Fibroblast of skin of abdomen (primary cell): ENCODE measurements at places on chromosomes 4 and X.

GRCh38 chrX:137234651-137235402, 201.0 kb upstream of the GPR101 start:
- no peak for DNase-seq

GRCh38 chrX:41553688-41554087, 106.5 kb downstream of the NYX start:
- peak; percentile 17 for DNase-seq

- no peak for DNase-seq
Measured at GRCh38 chrX:154399527-154400368, 1.6 kb downstream of the RPL10 start.

DNA sequence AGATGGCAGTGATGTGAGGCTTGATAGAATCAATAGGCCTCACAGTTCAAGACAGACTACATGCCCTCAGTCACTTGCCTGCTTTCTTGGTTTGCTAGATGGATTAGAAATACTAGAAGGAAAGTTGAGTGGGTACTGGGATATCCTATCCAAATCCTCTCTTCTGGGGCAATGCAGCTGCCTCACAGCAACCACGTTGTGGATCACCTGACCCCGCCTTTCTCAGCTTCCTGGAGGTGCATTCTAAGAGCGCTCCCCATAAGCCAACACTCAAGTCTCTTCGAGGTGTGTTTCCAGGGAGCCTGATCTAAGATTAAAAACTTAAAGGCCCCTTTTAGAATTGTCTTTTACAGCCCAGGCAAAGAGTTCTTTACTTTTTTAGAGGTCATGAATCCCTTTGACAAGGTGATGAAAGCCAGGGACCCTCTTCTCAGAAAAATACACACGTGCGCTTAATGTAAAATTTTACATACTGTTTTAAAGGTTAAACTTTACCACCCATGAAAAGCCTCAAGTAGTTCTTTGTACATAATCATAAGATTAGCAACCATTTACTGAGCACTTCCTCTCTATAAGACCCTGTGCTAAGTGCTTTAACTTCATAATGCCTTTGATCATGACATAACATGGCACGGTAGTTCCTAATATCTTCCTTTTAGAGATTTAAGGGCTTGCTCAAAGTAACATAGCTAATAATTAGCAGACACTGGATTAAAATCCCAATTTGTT, 840 bp upstream of the RPL34 start:
- DNase-seq = no peak

DNA sequence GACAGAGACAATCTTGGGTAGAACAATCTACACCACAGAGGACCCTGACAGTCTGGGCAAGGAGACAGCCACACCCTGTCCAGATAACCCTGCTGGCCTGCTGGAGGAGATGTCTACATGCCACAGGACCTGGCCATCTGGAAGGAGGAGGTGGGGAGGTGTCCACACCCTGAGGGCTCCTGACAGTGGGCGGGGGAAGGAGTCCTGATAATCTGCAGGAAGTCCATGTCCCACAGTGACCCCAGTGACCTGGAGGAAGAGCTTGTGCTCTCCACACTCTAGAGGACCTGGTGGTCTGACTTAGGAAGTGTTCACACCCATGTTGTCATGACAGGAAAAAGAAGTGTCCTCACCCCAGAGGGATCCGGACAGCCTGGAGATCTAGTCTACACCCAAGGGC, 5.5 kb downstream of the SUV39H1 start:
- DNase-seq = no peak

- no peak for DNase-seq
Measured at GRCh38 chrX:125604448-125604847, 284.8 kb downstream of the TEX13C start.

DNA sequence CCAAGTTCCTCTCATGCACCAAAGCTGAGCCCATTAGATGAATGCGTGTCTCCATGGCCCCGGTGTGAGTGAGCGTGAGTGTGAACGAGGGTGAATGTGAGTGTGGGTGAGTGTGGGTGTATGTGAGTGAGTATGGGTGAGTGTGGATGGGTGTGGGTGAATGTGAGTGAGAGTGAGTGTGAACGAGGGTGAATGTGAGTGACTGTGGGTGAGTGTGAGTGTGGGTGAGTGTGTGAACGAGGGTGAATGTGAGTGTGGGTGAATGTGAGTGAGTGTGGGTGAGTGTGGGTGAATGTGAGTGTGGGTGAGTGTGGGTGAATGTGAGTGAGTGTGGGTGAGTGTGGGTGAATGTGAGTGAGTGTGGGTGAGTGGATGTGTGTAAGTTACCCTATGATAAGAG, 1521.8 kb upstream of the TENM3 start:
- no peak for DNase-seq

DNA sequence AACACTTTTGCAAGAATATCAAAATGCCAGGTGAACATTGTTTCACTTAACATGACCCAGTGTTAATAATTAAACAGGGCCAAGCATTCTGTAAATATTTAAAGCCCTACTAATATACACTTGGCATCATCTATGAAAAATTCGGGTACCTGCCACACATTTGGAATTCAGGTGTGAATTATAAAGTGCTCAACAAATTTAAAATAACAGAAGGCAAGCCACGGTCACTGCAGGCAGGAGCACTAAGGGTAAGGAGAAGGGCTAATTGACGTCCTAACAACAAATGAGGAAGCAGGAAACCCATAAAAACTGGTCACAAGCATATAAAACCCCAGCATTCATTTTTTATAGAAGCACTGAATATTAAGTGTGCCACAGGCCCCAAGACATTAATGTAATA, 43.8 kb upstream of the CPEB2 start:
- no peak for DNase-seq

DNA sequence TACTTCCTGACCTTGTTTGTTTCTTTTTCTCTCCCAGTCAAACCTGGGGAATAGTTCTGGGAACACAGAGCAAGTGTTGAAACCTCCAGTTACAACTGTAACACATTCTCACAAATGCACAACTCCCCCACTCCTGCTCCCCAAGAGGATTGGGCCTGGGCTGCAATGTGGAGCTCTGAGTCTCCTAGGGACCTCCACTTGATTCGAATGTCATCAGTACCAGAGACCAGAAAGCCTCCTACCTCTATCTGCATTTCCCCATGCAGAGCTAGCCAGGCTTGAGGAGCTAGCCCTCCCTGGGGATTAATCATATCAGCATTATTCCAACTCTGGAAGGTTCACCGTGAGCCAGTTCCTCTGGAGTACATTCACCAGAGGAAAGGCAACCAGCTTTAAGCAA, 41.7 kb upstream of the CITED1 start:
- DNase-seq = no peak

GRCh38 chr4:25978327-25978726, 64.3 kb downstream of the SMIM20 start:
- no peak for DNase-seq

DNA sequence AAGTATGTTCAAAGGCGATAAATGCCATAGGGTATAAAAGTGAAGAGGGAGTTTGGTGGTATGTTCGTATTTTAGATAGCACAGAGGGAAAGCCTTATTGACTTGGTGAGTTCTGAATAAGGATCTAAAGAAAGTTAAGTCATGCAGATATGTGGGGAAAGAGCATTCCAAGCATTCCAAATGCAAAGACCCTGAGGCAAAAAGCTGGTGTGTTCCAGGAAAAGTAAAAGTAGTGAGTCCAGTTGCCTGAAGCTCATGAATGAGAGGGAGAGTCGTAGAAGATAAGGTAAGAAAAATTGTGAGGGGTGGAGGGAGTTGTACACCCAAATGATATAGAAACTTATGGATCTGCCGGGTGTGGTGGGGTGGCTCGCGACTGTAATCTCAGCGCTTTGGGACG, 426.7 kb downstream of the RPA4 start:
- peak; percentile 25 for DNase-seq

- DNase-seq = peak; percentile 96
Measured at GRCh38 chrX:22220941-22221340, 51.8 kb upstream of the CBLL2 start.

GRCh38 chr4:7187168-7187535, 5.2 kb upstream of the SORCS2 start:
- DNase-seq = no peak

GRCh38 chr4:14916554-14917297, 85.6 kb upstream of the CPEB2 start:
- DNase-seq = peak; percentile 21

DNA sequence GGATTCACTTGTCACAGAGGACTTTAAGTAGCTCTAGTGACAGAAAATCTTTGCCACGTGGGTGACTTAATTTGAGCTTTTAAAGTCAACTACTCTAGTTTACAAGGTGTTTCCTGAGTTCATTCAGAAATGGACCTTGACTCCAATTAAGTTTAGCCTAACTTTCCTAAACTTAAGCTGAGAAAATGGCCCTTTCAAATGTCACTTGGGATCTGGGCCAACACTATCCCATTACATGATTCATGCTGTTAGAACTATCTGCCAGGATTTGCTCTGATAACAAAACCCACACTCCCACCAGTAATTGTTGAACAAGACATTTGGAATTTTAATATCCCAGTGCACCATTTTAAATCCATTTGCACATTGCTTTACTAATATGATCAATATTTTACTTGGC, 40.8 kb downstream of the C4orf46 start:
- peak; percentile 29 for DNase-seq

DNA sequence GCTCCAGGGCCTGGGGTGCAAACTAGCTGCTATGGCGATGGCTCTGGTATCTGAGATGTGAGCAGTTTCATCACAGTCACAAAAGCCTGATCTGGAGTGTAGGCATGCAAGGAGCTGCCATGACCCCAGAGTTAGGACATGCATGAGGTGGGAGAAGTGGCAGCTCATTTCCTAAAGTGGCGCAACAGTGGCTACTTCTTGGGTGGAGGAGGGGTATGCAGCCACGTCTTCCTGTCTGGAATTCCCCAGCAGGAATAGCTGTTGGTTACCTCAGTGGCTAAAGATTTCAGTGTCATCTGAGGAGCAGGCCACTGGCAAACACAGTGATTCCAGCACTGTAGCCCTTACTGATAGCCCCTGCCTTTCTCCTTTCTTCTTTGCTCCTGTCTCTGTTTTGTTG, 1382.5 kb downstream of the C4orf33 start:
- peak; percentile 78 for DNase-seq

DNA sequence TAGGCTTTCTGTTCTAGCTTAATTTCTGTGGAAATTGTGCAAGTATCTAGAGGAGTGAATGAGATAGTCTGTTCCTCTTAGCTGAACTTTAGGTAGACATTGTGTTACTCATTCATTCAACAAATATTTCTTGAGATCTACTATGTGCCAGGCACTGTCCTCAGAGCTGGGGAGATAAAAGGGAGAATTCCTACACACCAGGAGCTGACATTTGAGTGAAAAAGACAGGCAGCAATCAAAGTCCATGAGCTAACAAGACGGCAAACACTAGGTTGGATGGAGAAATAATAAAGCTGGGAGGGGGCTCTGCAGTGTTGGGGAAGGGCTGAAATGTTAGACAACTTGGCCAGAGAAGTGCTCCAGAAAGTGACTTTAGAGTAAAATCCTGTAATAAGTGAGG, 80.1 kb downstream of the MED28 start:
- DNase-seq = no peak

- DNase-seq = peak; percentile 70
Measured at GRCh38 chrX:17052210-17052609, 105.8 kb downstream of the REPS2 start.

GRCh38 chr4:38381788-38382187, 282.2 kb upstream of the KLF3 start:
- peak; percentile 10 for DNase-seq

- DNase-seq = no peak
Measured at GRCh38 chrX:48720577-48721250, 24.2 kb downstream of the SUV39H1 start.

- peak; percentile 63 for DNase-seq
Measured at GRCh38 chrX:49053223-49054072, 5.4 kb upstream of the CCDC120 start.

- peak; percentile 83 for DNase-seq
Measured at GRCh38 chr4:145482209-145483037, 770 bp downstream of the SMAD1 start.

- DNase-seq = peak; percentile 87
Measured at GRCh38 chr4:122873821-122874593, 47.4 kb downstream of the FGF2 start.

- no peak for DNase-seq
Measured at GRCh38 chr4:26067035-26067434, 153.0 kb downstream of the SMIM20 start.

DNA sequence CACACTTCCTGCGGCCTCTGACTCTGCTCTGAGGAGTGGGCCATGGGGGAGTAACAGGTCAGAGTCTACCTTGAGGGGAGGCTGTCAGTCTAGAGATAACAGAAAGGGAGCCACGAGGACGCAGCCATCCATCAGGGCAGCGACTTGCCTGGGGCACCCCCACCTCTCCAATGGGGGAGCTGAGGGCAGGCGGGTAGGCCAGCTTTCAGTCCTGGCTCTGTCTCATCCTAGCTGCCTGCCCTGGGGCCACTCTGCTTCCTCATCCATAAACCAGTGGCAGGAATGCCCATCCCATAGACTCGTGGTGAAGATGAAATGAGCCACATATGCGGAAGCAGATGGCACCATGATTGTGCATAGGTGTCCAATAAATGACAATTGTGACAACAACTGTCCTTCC, 13.2 kb downstream of the MAGED2 start:
- no peak for DNase-seq

DNA sequence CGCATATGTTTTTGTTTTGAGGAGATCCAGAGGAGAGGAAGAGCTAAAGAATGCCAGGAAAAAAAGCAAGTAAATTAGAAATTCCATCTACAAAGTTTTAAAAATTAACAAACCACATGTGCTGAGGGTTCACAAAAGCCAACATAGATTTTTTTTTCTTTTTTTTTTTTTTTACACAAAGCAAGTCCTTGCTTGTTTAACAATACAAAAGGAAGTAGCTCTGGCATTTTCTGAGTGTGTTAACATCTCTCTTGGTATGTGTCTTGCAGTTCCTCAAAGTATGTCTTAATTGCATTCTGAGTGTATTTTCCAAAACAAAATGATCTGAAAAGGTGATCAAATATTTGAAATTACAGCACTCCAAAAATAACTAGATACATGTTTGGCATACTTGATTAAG, 1682.7 kb upstream of the AGA start:
- no peak for DNase-seq

DNA sequence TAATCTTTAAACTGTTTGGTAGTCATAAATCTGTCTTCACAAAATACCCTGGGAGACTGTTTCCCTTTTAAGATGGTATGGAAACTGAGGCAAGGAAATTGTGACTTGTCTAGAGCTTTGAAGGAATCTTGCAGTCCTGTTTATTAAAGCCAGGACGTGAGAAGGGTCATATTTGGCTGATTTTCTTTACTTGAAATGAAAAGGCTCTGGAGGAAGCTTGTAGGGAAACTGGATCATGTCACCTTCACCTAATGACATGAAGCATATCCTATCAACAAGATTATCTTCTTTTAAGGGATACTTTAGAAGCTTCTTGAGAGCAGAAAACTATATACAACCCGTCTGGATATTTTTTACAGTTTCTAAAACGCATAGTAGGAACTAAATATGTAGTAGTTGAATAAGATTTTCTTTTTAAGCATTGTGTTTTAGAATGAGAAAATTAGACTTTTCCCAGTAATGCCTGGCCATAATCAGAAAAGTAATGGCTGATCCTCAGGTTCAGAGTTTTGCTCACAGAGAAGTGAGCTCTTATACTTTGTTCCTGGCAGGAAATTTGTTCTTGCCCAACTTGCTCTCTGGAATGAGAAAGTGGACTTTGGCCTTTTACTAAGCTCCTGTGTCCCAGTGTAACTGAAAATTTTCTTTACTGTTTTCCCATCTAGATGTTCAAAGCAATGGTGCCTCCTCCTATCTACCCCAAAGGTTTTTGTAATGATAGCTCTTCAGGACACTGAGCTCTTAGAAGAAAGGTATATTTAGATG, 136.8 kb upstream of the AFF2 start:
- no peak for DNase-seq
